ENCODE measurements at places on chromosomes 1 and 21.

DNA sequence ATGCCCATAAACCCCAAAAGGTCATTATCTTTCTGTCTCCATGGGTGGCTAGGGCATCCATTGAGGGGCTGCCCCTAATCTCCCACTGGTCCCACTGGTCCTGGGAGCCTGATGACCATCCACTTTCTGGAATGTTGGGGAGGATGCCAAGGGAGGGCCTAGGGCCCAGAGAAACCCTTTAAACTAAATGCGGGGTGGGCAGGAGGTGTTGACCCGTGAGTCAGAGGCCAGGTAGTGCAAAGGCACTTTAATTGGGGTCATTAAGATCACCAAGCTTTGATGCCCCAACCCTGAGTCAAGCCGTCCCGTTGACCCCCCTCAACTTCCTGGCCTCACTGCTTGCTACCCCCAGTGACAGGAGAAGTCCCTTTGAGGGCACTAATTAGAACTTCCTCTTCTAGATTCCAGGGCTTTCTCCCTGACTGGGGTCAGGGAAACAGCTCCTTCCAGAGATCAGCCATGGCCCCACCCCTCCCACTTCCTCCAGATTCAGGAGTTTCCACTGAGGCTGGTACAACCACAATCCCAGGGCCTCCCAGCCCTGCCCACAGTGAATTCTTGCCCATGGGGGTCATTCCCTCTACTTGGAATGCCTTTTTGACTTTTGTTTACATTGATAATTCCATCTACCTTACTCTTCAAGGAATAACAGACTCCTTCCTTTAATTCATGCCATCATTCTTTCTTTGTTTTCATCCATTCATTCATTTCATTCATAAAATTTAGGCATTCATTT lies 15.5 kb upstream of the SERINC2 start:
- DNase-seq: no peak

DNA sequence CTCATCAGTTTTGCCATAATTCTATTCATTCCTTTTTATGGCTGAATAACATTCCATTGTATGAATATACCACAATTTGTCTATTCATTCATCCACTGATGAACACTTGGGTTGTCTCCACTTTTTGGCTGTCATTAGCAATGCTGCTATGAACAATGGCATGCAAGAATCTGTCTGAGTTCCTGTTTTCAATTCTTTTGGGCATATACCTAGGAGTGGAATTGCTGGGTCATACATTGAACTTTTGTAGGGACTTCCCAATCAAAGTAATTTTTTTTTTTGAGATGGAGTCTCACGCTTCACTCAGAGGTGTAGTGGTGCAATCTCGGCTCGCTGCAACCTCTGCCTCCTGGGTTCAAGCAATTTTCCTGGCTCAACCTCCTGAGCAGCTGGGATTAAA lies 34.9 kb downstream of the AADACL4 start:
- DNase-seq: no peak

DNA sequence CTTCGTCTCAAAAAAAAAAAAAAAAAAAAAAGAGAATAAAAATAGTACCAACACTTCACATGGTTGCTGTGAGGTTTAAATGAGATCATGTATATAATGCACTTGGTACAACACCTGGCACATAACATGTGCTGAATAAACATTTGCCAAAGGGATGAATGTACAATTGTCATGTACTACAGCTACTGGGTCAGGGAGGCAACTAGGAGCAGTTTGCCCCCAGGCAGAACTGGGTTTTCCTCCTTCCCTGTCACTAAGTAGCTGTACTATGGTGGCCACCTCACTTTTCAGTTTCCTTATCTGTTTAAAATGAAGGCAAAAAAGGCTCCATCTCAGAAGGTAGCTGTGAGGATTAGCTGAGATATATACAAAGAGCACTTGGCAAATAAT lies 11.5 kb downstream of the AK2 start:
- DNase-seq: no peak

GRCh38 chr1:53603431-53603830 lies 135.5 kb downstream of the GLIS1 start:
- no peak for DNase-seq

GRCh38 chr1:169495046-169495775 lies 9.5 kb upstream of the SLC19A2 start:
- DNase-seq: no peak

GRCh38 chr1:198660341-198661261 lies 21.8 kb downstream of the PTPRC start:
- DNase-seq: no peak

- DNase-seq: no peak
Measured at GRCh38 chr21:35196128-35196527, 147.0 kb upstream of the RUNX1 start.

GRCh38 chr1:200296091-200296661 lies 113.7 kb downstream of the ZNF281 start:
- no peak for DNase-seq

- no peak for DNase-seq
Measured at GRCh38 chr1:111818546-111818945, 62.8 kb downstream of the DDX20 start.

DNA sequence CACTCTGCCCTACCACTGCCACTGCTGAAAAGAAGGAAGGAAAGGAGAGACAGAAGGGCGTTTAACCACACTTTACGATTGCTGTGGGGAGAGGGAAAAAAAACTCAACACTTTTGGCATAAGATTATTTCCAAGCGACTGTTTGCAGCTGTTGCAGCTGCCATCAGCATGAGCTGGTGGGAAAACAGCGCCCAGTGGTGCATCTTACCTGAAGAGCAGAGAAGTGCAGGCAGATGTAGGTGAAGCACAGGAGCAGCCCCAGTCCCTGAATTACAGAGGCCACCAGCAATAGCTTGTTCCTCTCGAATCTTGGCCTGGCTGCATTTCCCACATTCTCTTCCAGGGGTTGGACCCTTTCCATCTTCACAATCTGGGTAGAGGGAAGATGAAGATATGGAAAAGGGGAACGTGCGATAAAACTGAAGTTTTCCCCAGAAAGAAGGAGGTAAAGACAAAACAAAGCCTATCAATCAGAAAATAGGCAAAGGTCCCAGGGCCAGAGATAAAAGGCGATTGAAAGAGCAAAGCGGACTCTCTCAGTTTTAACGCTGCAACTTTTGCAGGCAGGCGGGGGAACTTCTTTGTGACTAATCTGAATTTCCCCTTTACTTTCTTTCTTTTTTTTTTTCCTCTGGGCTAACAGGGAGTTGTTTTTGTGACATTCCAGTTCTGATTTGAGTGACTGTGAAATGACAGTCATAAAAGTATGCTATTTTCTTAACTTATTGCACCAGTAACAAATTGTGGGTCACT lies at the start of gene TNFSF4:
Gene TNFSF4 (minus strand): TSS at position 516 of the 753 bp plus-strand sequence. CDS start 155 bp downstream, at position 361.
- DNase-seq: no peak

GRCh38 chr1:89129911-89130310 lies 4.0 kb upstream of the GBP2 start:
- no peak for DNase-seq

DNA sequence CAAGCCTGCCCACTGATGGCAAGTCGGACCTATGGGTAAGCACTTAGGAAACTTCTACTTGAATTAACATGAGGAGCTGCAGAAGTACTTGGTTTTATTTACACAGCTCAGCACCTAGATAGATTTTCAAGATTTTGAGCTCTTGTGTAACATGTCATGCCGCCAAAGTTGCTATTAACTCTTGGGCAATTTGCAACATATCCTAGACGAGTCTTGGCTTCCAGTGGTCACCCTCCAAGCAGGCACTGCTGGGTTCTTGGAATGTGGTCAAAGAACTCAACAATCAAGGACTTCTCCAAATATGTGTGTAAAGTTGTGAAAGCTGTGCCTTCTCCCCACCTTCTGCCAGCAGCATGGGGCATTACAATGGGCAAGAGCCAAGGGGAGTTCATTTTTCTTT lies 17.8 kb upstream of the GUCA2B start:
- DNase-seq: no peak

DNA sequence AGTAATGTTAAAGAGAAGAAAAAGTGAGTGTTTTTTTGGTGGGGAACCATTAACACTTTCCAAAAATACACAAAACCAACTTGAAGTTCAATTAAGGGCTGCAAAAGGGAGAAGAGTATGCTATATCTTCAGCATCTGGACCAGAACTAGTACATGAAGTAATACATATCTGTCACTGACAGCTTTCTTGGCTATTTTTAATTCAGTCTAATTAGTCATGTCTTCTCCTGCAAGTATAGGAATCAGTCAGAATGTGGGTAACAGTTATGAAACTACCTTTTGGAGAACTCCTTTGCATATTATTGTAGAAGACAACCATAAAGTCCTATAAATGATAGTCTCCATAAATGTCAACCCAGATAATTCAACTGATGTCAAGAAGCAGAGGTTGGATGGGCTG lies 901.2 kb downstream of the TTLL7 start:
- no peak for DNase-seq

DNA sequence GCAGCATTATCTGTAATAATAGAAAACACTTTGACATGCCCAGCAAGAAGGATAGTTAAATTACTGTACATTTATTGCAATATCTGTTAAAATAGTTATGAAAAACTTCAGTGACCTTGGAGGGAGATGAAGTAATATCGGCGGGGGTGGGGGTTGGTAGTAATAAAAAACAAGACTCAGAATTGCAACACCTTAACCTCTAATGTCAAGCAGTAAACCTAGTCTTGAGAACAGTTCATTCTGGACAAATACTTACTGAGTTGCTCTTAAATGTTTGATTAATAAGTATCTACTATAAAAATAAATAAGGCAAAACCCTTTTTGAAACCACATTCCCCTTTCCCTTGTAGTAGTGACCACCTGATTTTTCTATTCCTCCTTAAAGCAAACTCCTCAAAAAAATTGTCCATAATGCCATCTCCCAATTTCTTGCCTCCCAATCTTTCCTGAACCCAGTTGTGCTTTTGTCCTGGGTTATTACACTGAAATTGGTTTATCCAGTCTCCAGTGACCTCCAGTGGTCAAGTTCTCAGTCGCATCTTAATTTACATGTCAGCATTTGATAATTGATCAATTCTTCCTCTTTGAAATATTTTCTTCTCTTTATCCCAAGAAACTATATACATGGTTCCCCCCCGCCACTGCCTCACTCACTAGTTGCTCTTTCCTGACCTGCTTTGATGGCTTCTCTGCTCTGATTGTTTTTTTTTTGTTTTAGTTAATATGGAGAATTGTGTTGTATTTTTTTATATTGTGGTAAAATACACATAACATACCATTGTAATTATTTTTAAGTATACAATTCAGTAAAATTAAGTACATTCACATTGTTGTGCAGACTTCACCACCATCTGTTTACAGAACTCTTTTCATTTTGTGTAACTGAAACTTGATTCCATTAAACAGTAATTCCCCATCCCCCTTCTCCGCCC lies 36.8 kb downstream of the RAP1A start:
- DNase-seq: no peak

GRCh38 chr1:248850124-248850523 lies 8.8 kb downstream of the ZNF692 start:
- no peak for DNase-seq

DNA sequence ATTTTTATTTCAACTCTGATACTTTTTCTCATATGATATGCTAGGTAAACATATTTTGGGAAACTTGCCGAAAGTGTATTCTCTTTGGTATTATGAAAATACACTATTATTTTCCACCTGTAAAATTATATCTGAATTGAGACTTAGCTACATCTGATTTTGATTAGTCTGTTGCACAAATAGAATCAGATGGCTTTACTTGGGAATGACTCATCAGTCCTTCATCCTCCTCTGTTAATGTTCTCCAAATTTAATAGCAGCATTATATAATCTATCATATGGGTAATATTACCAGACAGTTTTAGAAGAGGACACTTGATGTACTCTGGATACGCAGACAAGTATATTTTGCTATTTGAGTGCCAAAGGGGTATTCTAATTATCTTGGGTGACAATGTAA lies 245.3 kb downstream of the CTH start:
- DNase-seq: no peak

DNA sequence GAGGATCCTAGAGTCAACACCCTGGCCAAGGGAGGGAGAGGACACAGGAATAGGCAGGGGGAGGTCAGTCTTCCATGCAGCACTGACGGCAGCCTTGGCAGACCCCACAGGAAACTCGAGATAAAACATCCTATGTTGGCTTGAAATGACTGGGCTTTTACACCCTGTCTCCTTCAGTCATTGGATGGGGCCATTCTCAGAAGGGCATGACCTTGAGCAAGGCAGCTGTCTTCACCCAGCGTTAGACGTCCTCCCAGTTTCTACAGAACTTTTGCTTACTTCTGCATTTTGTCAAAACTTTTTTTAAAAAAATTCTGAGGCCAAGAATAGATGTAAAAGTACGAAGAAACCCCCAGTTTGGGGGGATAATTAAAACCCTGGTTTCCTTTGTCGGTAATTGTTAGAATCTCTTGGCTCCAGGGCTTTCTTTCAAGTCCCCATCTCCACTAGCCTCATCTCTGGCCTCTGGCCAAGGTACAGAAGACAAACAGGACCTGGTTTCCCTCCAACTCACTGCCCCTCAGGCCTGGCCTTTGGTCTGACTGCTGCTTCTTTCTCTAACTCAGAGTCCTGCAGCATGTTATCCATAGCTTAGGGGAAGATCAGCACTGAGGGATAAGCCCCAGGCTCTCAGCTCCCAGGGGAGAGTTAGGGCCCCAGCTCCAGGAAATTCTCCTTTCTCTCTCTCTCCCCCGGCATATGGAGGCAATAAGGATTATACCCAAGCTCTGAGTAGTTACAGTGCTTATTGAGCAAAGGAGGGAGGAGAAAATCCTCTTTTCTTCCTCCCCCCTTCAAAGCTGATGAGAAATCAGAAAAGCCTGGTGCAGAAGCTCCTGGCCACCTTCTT lies 51.6 kb upstream of the KCND3 start:
- DNase-seq: no peak

DNA sequence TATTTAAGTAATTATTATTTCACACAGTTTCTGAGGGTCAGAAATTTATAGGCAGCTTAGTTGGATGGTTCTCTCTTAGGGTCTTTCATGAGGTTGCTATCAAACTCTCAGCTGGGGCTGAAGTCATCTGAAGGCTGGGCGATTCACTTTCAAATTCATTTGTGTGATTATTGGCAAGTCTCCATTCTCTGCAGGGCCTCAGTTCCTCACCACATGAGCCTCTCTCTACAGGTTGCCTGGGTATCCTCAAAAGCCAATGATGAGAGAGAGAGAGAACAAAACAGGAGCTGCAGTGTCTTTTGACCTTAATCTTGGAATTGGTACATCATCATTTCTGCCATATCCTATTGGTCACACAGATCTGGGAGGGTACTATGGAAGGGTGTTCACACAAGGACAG lies 29.6 kb upstream of the COG2 start:
- DNase-seq: no peak

DNA sequence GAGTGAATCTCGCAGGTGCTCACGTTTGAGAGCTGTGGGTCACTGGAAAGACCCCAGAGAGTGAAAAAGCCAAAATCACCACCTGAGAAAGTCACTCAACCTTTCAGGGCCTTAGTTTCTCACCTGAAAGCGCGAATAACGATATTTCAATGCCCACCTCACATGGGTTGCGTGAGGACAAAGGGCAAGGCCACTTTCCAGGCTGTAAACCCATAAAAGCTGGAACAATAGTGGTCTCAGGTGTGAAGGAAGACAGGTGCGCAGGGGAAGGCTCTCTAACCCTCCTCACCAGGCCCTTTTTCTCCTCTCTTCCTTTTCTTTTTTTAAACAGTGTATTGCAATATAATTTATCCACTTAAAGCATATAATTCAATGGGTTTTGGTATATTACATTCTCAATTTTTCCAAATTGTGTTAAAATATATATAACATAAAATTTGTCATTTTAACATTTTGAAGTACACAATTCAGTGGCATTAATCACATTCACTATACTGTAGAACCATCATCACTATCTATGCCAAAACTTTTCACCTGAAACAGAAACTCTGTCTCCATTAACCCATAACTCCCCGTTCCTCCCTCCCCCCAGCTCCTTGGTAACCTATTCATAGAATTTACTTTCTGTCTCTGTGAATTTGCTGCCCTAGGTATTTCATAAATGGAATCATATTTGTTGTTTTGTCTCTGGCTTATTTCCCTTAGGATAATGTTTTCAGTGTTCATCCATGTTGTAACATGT lies 118.4 kb upstream of the TNR start:
- no peak for DNase-seq
